ENCODE measurements at places on chromosomes 4 and X. TPM values are rescaled to one million over a fixed set of nuclear protein-coding genes. Genes with fewer than 3 reads are reported as not detected.

FGG gene
- total RNA-seq, result 172 TPM

SLC39A8 gene
- 184 TPM for total RNA-seq

DMRTC1 gene
- not detected for total RNA-seq

HEPH gene
- total RNA-seq, result 9.5 TPM

CT45A10 gene
- not detected for total RNA-seq

PPP4R3C gene
- total RNA-seq, result not detected
